ENCODE measurements at places on chromosomes 2 and 18. TPM values are rescaled to one million over a fixed set of nuclear protein-coding genes. Genes with fewer than 3 reads are reported as not detected.

- DNase-seq: no peak
Observed at GRCh38 chr2:147614471-147614870, 230.4 kb upstream of the ACVR2A start.

GRCh38 chr2:107663632-107664031 lies 163.1 kb upstream of the RGPD4 start:
- no peak for DNase-seq

- peak; percentile 33 for DNase-seq
Observed at GRCh38 chr2:98935777-98936352, at the start of gene CRACDL. CRACDL (minus strand) TSS chr2:98936225; CDS start chr2:98846800, 89,425 bp downstream.

DNA sequence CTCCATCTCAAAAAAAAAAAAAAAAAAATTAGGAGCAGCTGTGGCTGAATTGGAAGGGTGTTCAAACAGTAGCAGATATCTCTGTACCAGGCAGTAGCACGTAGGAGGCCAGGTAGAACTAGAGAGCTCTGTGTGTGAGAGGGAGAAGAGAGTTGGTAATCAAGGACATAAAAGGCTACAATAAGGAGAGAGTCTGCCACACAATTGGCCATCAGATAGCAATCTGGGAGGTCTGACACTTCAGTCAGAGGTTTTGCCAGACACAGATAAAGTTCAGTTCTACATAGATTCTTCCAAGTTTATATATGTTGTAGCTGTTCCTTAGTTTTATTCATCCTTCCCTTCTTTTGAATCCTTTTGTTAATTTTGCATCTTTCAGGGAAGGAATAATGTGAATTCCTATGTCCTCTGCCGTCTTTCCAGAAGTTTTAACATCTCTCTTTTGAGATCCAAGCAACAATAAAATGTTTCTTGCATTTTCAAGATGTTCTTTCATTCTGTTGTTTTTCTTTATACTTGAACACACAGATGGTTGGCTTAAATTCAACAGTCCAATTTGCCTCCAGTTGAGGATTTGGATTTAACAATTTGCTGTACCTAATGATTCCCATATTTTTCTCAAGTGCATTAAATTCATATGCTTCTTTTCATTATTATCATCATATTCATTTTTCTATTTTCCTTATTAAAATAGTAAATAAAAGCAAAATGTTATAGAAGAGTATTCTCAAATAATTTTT lies 600.3 kb upstream of the GCFC2 start:
- DNase-seq: no peak

- no peak for DNase-seq
Observed at GRCh38 chr2:69122271-69122670, 109.3 kb downstream of the ANTXR1 start.

DNA sequence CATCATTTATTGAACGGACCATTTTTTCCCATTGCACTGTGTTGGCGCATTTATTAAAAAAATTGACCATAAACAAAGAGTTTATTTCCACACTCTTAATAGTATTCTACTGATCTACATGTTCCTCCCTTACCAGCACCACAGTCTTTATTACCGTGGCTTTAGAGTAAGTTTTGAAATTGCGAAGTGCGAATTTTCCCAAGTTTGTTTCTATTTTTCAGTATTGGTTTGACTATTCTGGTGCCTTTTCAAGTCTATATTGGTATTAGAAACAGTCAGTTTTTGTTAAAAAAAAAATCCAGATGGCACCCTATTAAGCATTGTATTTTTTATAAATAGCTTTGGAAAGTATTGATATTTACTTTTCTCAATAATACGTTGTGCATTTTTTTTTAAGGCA lies 795.1 kb upstream of the HS6ST1 start:
- DNase-seq: no peak

DNA sequence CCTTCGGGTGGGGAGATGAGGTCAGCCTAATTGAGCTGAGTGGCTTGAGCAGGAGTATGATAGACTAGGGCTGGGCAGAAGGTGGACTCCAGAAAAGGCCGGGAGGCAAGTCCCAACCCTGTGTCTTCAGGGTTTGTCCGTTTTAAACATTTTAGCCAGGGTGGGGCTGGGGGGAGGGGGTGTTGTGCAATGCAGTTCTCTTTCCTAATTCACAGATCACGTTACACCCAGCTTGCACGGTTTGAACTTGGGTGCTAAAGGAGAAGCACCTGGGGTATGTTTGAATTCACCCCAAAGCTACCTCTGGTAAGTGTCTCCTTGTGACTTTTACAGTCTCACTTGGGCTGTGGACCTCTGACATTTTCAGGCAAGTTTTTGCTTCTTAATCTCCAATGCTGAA lies 233.3 kb downstream of the AGAP1 start:
- no peak for DNase-seq

GRCh38 chr2:54092940-54093339 lies 22.5 kb upstream of the ACYP2 start:
- no peak for DNase-seq

DNA sequence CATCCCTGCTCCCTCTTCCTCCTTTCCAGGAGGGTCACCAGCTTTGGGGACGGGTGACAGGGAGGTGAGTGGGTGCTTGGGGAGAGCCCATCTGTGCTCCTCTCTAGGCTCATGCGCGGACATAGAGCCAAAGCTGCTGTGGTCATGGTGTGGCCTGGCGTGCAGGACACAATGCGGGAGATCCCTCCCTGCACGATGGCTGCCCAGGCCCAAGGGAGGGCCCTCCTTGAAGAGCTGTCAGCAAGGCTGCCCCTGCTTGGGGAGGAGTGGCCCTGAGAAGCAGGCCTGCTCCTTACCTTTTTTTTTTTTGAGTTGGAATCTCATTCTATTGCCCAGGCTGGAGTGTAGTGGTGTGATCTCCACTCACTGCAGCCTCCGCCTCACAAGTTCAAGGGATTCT lies 111.4 kb downstream of the DYSF start:
- DNase-seq: no peak

DNA sequence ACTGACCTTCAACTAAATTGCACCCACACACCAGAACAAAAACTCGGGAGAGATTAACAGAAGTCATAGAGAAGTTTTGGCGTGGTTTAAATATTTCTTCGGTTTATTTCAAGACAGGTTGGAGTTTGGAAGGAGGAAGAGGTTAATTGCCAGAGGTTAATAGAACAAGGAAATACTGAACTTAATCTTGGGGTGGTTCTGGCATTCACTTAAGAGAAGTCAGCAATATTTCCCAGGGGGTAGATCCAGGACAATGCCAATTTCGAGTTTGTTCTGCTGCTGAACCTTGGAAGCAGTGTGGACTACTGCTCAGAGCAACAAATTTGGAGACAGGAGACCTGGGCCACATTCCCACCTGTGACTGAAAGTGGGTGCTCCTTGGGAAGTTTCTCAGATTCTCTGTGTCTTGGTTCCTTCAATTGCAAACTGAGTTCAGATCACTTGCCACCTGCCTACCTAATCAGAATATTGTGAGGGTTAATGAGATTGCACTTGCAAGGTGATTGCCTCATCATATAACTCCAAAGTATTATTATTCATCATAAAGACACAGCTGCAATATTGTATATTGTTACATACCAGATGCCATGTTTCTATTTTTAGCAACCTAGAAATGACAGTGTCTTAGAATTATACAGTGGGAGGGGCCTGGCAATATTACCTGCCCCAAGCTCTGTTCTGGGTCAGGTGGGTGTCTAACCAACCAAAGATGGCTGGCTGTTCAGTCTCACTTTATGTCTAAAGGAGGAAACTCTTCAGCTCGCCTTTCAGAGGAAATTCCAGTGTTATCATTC lies 217.4 kb downstream of the CDCA7 start:
- DNase-seq: no peak

AGAP1 gene
- 23.8 TPM for polyA plus RNA-seq

SPATA3 gene
- polyA plus RNA-seq: not detected

KCNS3 gene
- 6.9 TPM for polyA plus RNA-seq

All from renal pelvis (tissue), 12 donors.